Stimulated activated CD4-positive, alpha-beta T cell treated with anti-CD3 and anti-CD28 coated beads, Interleukin-12 subunit alpha, Interleukin-12 subunit beta, amount 100 ng/mL, for 48 hours (primary cell): ENCODE measurements at places on chromosomes 12 and 14.

DNA sequence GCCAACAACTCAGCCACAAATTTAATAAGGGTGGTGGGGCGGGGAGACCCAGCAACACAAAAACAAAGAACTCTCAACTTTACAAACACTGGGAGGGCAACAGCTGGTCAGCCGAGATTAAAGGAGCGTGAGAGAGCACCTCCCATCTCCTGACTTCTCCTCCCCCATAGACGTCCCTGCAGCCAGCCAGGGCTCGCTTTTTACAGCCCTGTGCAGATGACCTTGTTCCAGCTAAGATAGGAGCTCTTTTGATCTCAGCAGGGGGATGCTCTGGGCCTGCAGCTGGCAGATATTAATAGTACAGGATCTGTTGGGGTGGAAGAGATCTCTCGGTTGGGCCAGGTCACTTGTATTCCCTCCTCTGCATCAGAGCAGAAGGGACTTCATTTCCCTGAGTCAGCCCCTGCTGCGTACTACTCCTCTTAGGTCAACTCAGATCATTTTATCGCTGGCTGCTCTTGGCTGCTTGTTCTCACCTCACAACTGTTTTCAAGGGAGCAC lies 475.8 kb downstream of the RAD51B start:
- DNase-seq, result no peak

- no peak for DNase-seq
These were observed 21.9 kb upstream of the ZFP36L1 start for GRCh38 chr14:68814539-68815297.

DNA sequence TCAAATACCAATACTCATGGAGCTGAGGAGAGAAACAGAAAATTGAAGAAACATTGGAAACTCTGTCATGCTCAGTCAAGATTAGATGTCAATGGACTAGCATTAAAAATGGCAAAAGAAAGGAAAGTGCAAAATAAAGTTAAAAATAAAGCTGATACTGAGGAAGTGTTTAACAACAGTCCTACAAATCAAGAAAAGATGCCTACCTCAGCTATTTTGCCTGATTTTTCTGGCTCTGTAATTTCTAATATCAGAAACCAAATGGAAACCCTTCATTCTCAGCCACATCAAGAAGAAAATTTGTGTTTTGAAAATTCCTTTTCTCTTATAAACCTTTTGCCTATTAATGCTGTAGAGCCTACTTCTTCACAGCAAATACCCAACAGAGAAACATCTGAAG lies 40.5 kb downstream of the METTL25 start:
- no peak for DNase-seq

DNA sequence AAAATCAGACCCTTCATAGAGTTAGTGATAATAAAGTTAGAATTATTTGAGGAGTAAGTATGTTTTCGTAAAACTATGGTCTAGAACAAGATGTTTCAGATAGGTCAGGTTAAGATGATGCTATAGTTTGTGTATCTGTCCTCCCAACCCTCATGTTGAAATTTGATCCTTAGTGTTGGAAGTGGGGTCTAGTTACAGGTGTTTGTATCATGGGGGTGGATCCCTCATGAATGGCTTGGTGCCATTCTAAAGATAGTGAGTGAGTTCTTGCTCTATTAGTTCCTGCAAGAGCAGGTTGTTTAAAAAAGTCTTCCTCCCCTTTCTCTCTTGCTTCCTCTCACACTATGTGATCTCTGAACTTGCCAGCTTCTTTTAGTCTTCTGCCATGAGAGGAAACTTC lies 707.3 kb upstream of the FOXG1 start:
- DNase-seq, result no peak

DNA sequence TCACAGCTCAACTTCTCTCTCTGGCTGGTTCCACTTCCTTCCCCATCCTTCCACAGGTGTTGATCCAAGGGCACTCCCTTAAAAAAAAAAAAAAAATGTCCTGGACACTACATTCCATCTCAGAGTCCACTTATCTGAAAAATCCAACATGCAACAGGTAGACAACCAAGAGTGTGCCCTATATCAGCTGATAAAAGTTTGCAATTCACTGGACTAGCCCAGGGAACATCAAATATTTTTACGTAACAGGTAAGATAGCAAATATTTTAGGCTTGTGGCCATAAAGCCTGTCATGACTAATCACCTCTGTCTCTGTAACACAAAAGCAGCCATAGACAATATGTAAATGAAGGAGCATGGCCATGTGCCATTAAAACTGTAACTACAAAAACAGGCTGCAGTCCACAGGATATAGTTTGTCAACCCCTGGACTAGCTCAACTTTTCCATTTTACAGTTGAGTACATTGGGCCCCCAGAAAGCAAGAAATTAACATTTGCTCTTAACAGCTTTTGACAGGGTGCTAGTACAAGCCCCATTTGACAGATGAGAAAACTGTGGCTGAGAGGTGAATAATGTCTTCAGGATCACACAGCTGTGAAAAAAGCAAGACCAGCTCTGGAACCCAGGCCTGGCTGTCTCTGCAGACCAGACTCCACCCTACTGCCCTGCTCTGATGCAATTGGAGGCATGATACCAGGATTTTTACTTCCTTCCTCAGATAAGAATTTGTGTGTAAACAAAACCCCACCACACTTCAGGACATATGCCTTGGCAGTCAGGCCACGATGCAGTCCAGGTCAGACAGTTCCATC lies 68.9 kb downstream of the CMKLR1 start:
- no peak for DNase-seq

- DNase-seq, result no peak
These were observed 65.8 kb downstream of the PPP2R5C start for GRCh38 chr14:101827286-101827685.

- no peak for DNase-seq
These were observed 167.1 kb downstream of the TBX5 start for GRCh38 chr12:114238808-114239207.

GRCh38 chr12:6067152-6067916 lies 57.1 kb downstream of the VWF start:
- DNase-seq, result no peak

GRCh38 chr12:77337362-77337761 lies 272.0 kb upstream of the E2F7 start:
- DNase-seq, result no peak

DNA sequence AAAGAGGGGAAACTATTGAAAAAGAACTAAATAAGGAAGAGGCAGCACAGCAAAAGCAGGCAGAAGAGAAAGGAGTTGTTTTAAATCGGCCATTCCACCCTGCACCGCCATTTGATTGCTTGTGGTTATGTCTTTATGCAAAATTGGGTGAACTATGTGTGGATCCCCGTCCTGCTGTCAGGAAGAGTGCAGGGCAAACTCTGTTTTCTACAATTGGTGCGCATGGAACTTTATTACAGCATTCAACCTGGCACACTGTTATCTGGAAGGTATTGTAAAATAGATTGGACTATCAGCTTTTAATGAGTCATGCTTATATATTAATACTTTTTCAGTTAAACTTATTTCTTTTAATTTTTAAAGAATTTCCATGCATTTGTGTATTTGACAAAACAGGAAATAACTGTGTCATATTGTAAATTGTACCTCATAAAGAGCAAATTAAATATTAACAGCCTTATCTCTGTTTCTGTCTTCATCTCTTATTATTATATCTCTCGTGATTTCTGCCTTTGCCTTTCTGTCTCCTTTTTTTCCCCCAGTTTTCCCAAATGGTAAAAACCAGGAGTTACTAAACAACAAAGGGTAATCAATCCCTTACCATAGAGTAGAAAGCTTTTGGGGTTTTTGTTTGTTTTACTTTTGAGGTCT lies 86.4 kb downstream of the MON2 start:
- DNase-seq, result no peak

- no peak for DNase-seq
These were observed 21.0 kb upstream of the EMP1 start for GRCh38 chr12:13175499-13175898.

GRCh38 chr12:130253866-130254265 lies 83.8 kb upstream of the PIWIL1 start:
- no peak for DNase-seq

DNA sequence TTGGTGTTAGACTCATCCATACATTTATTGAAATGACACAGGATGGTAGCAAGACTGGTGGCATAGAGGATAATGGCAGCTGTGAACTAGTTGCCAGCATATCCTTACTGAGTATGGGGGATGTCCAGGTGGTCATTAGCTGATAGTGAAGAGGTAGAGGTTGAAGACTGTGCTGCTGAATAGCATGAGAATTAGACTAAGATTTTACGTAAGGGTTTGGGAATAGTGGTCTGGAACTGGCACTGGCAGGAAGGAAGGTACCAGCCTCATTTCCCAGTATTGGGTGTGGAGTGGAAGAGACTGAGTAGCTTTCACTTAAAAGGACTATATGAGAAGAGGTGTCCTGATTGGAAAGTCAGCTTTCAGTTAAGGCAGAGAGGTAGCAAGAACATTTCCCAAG lies 6.5 kb downstream of the ERC1 start:
- DNase-seq, result no peak

DNA sequence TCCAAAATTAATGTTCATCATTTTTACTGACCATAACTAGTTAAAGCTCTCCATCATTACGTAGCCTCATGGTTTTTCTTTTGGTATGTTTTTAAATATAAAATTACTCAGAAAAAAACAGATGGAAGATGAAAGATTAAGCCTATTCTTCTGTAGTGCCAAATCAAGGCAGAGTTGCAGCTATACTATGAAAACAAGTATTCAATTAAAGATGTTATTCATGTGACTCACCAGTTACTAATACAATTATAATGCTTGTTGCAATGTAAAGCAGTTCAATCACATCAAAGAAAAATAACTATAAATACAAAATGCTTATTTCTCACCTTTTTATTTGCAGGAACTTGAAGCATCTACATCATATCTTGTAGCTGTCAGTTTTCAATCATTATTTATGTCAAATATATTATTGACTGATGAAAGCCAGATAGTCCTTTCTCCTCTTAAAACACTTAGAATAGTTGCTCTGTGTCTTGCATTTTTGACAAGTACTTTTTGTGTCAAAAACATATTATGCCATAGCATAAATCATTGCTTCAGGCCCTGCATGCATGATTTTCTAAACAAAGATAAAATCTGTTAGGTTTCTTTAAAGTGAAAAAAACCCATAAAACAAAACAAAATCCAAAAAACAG lies 36.0 kb upstream of the TRHDE start:
- no peak for DNase-seq

GRCh38 chr14:22164616-22165015 lies 424.4 kb downstream of the DAD1 start:
- no peak for DNase-seq

DNA sequence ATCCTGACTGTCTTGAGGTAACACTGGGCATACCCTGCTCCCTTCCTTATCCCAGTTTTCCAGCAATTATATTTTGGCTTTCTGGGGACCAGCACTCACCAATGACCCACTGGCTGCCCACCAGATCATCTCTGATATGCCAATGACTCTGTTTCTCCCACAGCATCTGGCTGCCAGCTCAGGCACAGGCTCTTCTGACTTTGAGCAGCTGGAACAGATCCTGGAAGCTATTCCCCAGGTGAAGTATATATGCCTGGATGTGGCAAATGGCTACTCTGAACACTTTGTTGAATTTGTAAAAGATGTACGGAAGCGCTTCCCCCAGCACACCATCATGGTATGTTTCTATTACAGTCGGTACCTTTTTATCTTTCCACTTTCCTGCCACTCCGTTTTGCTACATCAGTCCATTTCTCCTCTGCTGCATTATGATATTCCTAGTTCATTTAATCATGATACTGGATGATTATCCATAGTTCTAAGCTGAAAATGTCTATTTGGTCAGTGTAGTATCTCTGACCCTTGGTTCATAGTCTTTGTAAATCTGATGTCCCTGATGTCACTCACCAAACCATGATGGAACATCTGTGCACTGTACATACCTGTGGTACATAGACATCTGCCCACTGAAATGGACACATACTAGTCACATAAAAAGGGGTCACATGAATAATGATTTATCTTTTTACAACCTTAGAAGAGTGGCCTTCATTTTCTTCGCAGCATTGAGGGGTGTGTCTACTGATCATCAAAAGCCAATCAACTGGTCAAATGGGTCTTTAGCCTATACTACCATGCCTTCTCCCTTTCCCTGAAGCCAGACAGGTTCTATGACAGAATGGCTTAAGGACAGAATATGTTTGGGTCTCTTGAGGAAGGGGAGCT lies 3.3 kb downstream of the GMPR2 start:
- DNase-seq, result no peak

- DNase-seq, result no peak
These were observed 303.4 kb downstream of the SEC23A start for GRCh38 chr14:38799671-38800070.

GRCh38 chr14:80100681-80101080 lies 110.6 kb downstream of the DIO2 start:
- no peak for DNase-seq

DNA sequence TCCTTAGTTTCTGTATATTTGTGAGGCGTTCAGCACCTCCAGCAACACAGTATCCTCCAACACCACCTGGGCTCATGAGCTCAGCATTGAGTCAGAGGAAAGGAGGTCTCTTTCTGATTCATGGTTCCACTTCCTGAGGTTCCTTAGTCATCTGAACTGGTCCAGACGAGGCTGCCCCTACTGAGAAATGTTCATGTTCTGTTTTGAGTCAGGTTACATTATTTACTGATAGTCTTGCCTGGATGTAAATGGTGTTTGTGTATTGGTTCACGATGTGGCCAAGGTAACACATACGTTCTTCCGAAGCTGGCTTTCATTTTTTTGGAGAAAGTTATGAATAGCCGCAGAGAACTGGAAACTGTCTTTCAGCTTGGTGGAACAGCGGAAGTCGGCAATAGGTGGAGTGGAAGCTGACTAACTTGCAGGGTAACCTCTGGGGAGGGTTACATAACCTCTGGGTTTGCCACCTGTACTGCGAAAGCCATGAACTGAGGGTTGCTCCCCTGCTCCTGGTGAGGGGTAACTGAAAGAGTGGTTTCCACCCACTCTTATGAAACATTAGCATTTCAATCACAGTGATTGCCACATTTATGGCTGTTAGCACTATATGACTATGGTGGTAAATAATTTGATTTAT lies 42.2 kb upstream of the MANSC4 start:
- peak; percentile 52 for DNase-seq

DNA sequence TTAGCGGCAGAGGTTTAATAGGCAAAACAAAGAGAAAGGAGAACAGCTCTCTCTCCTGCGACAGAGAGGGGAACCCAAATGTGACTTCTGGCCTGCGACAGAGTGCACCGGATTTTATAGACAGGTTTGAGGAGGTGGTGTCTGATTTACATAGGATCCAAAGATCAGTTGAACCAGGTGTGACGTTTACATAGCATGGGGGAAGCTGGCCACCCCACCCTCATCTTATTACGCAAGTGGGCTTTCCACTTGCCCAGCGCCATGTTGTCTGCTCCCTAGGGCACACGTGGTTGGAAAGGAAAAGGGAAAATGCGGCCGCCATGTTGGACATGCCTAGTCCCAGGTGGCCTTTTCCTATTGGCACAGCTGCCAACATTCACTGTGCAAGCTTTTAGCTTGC lies 17.4 kb downstream of the BCL2L14 start:
- no peak for DNase-seq

GRCh38 chr14:103137689-103138300 lies 14.5 kb downstream of the TNFAIP2 start:
- DNase-seq, result no peak

- DNase-seq, result no peak
These were observed 269.0 kb downstream of the KCNH5 start for GRCh38 chr14:62776300-62776699.
